ENCODE measurements at places on chromosomes 7 and 10.
A peak's percentile ranks its signal among the peaks of the same experiment; 100 is the strongest.

- H3K4me3 ChIP-seq = no peak overlapping the region
- no peaks in the 10 kb centered on the region for H3K36me3 ChIP-seq
- H3K27ac ChIP-seq = no peak overlapping the region
- no peak for DNase-seq
- no peaks in the 10 kb centered on the region for H3K27me3 ChIP-seq
Measured at GRCh38 chr10:58041901-58042300, 225.8 kb downstream of the IPMK start.

DNA sequence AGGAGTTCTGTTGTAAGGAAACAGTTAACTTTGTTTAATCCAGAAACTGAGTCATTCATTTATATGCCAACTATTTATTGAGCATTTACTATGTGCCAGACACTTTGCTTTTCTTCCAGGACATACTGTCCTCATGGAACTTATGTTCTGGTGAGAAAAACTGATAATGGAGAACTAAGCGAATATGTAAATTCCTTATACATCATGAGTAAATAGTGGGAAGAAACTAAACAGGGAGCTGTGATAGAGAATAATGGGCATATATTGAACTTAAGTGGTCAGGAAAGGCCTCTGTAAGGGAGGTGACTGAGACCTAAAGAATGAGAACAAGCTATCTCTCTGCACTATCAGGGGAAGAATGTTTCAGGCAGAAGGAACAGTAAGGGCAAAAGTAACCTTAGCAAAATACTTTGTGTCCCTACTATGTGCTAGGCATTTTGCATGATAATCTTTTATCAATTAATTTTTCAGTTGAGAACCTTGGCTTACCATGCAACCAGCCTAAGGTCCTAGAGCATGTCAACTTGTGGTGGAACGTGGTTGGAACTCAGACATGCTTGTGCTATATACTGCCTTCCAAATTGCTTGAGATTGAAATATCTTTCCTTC, 45.4 kb downstream of the ST7 start:
- H3K4me1 ChIP-seq = peaks cover 16% of the 10 kb centered on the region
- H3K27ac ChIP-seq = peak overlapping the region; percentile 5
- DNase-seq = no peak
- no peaks in the 10 kb centered on the region for H3K36me3 ChIP-seq

GRCh38 chr7:128431221-128431620, 21.4 kb upstream of the IMPDH1 start:
- no peaks in the 10 kb centered on the region for H3K36me3 ChIP-seq
- no peak overlapping the region for H3K27ac ChIP-seq
- no peak overlapping the region for H3K4me3 ChIP-seq
- H3K4me1 ChIP-seq = no peaks in the 10 kb centered on the region

GRCh38 chr7:26944501-26945358, 80.3 kb upstream of the SKAP2 start:
- no peaks in the 10 kb centered on the region for H3K36me3 ChIP-seq
- no peaks in the 10 kb centered on the region for H3K27me3 ChIP-seq
- no peak overlapping the region for H3K4me3 ChIP-seq

- peak; percentile 18 for DNase-seq
- H3K4me3 ChIP-seq = peak overlapping the region; percentile 69
Measured at GRCh38 chr7:64574540-64575099, 11.7 kb upstream of the ZNF680 start.

Measured in thoracic aorta (tissue), 2 donors.